ENCODE measurements at places on chromosomes 7 and 10.
A peak's percentile ranks its signal among the peaks of the same experiment; 100 is the strongest.

- DNase-seq: no peak
These were observed 2.4 kb upstream of the ZNF33B start for GRCh38 chr10:42640610-42641229.

GRCh38 chr10:67506757-67507091, 189.3 kb downstream of the CTNNA3 start:
- no peak for DNase-seq

- no peak for DNase-seq
These were observed 46.1 kb upstream of the MTPN start for GRCh38 chr7:136023134-136023869.

GRCh38 chr7:156725936-156726335, 85.4 kb downstream of the RNF32 start:
- DNase-seq: peak; percentile 10

DNA sequence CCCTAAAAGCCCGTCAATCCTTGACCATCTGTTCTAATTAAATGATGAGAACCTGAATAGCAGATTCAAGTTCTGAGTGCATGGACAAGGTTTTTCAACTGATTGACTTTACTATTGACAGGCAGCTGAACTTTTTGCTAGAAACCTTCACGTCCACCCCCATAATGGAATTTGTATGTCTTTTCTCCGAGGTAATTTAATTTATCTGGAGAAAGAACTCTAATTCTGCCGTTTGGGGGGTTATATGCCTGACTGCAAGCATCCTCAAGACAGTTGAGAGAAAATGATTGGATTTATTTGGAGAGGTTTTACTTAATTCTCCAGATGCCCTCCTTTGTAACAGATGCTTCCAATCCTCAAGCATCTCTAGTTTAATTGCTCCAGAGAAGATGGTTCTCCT, 1053.4 kb upstream of the AUTS2 start:
- no peak for DNase-seq

DNA sequence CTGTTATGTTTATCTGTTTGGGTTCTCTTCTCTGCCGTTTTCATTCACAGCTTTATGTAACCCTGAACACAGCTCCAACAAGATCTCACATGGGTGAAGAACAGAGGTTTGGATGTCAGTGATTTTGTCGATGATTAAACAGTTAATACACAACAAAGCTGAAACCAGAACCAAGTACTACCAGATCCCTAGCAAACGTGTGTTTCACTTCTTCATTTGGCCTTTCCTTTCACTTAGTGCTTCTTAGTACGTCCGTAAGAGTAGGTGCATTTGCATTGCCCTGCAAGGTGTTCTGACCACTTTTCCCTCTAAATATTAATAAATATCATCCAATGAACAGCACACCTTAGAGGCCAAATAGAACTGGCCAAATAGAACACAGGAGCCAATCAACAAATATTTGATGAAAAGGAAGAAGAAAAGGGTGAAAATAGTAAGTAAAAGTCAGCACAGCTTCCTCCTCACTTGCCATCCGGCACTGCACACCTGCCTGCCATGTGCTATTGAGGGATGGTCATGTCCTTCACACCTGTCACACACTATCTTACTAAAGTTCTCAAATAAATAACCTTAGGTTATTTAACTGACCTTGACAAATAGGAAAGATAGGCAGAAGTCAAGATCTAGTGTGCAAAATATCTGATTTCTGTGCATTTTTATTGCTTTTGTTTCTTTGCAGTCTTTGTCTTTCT, 252.6 kb upstream of the ANKRD30A start:
- DNase-seq: no peak

Data from fibroblast of mammary gland (primary cell).